Activated CD8-positive, alpha-beta memory T cell treated with anti-CD3 and anti-CD28 coated beads for 48 hours (primary cell): ENCODE measurements at places on chromosomes 11 and 22.

GRCh38 chr11:69820441-69820840 lies 1.2 kb upstream of the FGF3 start:
- no peak for DNase-seq

DNA sequence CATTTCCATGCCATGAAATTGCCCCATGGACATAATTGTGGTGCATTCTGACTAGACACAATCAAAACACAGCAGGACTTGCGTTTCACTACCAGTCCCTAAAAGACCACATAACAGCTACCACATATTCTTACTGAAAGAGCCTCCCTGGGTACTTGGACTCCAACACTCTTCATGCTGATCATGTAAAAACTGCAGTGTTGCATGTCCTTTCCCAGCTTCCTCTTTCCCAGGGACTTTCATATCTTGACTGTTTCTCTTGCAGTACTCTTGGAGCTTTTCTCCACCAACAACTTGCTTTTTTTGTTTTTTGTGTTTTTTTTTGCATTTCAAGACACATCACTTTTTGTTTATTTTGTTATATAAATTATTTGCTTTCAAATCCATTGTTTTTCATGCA lies 22.9 kb downstream of the MS4A6E start:
- DNase-seq, result no peak

DNA sequence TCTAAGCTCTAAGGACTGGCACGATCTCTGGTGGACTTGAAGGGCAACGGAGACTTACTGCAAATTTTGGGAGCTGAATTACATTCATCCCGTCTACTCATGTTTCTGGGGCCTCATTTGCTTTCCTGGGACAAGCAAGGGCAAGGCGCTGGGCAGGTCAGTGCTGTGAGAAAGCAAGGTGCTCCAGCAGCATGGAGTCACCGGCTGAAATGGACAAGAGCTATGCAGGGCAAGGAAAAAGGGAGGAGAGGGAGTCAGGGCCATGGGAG lies 25.6 kb downstream of the FLI1 start:
- no peak for DNase-seq

DNA sequence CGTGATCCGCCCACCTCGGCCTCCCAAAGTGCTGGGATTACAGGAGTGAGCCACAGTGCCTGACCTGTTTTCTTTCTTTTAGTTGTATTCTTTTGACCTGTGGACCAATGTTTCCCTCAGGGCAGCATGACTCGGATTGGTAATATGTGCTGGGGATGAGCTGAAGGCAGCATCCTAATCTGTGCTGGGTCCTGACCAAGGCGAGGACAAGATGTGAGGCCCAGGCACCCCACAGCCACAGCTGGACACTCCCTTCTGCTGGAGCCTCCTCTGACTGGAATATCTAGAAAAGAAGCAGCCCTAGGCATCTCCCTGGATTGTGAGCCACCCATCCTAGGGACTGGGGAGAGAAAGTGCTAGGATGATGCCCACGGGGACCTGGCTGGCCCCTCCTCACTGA lies 105.4 kb downstream of the PDE2A start:
- no peak for DNase-seq

- no peak for DNase-seq
These were observed 6.5 kb upstream of the ALDH3B2 start for GRCh38 chr11:67680696-67681470.

- no peak for DNase-seq
These were observed 62.1 kb upstream of the PHOX2A start for GRCh38 chr11:72305891-72306585.

DNA sequence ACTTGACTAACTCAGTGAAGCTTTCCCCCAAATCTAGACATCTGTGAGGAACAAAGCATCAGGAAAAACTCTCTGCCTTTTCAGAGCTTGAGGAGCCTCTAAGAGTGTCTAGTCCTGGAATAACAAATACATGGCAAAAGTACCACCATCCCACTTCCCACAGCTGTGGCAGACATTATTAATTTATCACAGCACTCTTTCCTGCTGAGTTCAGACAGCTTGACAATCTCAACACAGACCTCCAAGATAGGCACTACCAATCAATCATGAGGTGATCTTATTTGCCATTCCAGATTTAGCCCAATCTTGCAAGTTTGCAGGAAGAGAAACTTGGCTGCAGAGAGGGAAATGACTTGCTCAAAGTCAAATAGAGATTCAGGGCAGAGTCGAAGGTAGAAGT lies 202.8 kb downstream of the MN1 start:
- no peak for DNase-seq

DNA sequence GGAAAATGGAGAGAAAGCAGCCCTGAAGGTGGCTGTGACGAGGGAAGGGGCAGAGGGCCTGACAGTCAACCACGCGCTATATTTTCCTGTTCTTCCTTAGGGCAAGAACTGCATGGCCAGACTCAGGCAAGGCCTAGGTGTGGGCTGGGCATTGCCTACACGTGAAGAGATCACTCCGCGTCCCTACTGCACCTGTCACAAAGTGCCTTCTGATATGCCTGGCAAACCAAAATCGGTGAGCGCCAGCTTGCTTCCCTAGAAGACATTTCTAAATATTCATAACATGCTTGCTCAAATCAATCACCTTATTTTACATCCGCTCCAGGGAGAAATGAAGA lies 6.3 kb downstream of the TMEM121B start:
- DNase-seq, result no peak

GRCh38 chr11:11349870-11350337 lies 3.1 kb downstream of the CSNK2A3 start:
- no peak for DNase-seq
